Uterus (tissue), 4 donors: ENCODE measurements at places on chromosomes 12 and 14.

DNA sequence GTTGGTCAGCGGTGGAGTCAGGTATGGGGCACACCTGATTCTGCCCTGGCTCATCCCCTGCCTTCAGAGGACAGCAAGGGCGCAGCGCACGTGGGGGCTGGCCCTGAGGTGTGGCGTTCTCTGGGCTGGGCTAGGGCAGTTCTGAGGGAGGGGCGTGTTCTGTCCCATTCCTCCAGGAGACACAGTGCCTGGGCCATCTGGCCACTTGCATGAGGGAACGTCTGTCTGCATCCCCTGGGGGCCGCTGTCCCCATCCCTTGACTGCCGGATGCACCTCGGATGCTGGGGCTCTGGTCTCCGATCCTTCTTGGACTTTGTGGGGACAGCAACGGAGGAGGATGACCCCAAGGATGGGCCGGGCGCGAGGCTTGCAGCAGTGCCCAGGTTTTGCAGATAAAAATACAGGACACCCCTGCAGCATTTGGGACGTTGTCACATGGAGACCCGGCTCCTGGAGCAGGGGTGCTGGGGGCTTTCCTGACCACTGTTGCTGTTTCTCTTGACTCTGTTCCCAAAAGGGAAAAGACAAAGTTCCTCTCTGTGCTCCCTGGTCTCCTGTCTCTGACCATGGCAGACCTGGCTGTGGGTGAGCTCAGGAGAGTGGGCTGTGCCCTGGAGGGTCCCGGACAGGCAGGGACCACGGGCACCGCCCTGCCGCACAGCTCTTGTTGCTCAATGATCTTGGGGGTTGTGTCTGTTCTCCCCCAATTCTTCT is 6.9 kb downstream of the MTA1 start:
- DNase-seq = no peak

DNA sequence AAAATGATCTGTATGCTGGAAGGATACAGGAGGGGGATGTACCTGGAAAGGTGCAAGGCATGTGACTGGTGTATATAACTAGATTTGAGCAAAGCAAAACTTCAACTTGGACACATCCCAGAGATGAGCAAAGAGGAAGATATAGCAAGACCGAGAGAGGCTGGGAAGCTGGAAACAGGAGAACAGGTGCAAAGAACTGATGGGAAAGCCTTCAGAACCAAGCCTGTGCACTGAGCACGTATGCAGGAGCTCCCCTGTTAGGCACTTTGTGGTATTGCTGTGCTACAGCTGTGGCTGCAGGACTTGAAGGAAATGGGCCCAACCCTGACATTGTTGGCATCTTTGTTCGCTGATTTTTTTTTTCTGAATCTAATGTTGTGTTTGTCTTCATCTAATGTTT is 120.7 kb upstream of the PWP1 start:
- DNase-seq = no peak

DNA sequence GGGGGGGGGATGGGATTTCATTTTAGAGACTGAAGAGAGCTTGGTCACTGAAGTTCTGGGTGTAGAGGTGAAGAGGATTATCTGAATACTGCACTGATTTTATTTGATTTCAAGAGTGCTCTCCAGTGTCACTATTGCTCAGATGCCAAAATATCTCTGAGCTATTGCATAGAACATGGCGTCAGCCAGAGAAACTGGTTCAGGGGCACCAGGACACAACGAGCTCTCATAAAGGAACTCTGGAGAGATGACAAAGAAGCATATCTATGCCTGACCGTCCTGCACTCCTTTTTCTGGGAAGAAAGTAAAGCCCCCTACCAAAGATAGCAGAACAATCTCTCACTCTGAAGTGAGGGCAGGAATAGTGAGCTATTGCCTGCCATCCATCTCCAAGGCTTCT is 2.0 kb downstream of the SLC7A8 start:
- DNase-seq = no peak

GRCh38 chr12:4144676-4145075 is 128.9 kb upstream of the CCND2 start:
- no peak for DNase-seq

DNA sequence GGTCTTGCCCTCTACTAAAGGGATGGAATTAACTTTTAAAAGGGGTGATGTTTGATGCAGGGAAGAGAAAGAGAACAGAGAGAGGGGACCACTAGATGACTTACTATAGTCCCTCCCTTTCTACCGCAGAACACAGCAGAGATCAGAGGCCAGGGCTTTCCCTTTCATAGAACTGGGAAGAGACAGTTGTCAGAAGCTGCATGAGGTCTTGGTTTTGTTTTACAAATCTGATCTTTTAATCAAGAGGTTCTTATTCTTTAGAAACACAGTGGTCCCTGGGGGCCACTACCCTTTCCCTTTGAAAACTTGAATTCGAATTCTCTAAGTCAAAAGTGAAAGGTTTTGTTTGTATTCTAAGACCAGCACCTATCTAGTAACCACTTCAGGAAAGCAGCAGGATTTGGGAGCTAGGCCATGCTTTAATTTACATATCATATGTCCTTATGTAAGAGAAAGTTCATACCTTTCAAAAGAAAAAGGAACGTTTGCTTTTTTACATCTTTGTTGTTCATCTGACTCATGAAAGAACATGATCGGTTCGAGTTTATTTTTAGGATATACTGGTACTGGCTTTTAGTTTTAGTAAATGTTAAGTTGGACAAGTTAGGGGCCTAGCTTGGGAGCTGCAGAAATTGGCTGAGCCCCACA is 6.3 kb downstream of the FBXL14 start:
- no peak for DNase-seq

DNA sequence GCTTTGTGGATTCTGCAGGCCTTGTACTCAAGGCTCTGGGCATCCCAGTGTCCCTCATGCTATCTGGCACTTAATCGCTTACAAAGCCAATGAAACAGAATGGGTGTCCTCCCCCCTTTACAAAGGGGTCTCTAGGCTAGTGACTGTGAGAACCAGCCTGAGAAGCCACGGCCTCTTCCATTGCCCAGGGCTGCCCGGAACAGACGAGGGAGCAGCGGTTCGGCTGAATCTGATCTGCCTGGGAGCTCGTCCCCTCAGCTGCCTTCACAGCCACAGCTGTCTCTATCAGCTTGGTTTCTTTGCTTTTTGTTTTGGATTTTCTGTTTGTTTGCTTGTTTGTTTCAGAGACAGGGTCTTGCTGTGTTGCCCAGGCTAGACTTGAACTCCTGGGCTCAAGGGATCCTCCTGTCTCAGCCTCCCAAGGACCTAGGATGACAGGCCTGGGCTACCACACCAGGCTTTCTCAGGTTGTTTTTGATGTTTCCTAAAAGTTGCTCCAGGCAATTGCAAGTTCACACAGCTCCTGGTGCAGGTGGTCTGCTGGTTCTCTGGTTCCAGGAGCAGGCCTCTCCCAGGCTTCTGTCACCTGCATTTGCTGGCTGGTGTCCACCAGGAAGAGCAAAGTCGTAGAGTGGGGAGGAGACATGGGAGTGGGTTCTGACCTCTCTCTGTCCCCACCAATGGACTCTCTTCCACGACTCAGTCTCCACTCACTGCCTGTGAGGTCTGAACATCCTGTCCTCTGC is 10.9 kb upstream of the RIN3 start:
- DNase-seq = no peak

GRCh38 chr12:70002097-70002911 is 177.3 kb downstream of the MYRFL start:
- no peak for DNase-seq

- no peak for DNase-seq
Observed at GRCh38 chr14:72876005-72876709, 17.7 kb downstream of the DPF3 start.

- no peak for DNase-seq
Observed at GRCh38 chr14:60184905-60185555, 19.8 kb upstream of the DHRS7 start.

DNA sequence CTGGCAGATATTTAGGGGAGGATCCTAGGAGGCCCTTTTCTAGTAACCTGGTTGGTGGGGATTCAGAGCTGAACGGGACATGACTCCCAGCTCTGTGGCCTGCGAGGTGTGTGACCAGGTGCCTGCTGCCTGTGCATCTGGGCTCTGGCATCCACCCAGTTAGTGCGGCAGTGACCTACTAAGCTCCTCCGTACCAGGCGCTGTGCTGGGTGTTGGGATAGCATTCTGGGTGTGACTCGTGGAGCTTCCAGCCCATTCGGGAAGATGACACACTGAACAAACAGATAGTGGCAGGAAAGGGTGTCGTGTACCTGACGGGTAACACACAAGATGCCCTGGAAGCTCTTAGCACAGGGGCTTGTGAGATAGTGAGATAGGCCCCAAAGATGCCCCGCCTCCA is 80.9 kb downstream of the ACACB start:
- no peak for DNase-seq

DNA sequence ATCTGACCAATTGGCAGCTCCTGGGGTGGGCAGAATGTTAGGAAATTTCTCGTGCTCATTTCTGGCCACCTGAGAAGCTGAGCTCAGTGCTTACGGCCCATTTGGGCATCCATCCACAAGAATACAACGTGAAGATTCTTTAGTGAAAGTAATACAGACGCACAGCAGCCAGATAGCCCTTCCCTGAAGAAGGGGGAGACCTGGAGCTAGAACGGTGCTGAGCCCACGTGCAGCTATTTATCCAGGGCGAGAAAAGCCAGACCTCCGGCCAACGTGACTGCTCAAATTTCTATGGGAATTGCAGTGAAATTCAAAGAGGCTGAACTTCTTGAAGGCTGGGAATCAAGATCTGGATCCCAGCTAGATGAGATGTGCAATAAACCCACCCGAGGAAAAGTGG is 20.7 kb downstream of the NID2 start:
- no peak for DNase-seq

GRCh38 chr12:54228471-54228870 is 39.7 kb upstream of the SMUG1 start:
- no peak for DNase-seq

GRCh38 chr12:106417926-106418910 is 60.7 kb downstream of the POLR3B start:
- no peak for DNase-seq

GRCh38 chr14:105219043-105219612 is 29.2 kb upstream of the BTBD6 start:
- no peak for DNase-seq

- DNase-seq = no peak
Observed at GRCh38 chr12:54145844-54146243, 42.9 kb downstream of the SMUG1 start.

- no peak for DNase-seq
Observed at GRCh38 chr12:56334490-56334793, 642 bp upstream of the PAN2 start.

GRCh38 chr12:28575593-28576205 is 385.4 kb downstream of the CCDC91 start:
- no peak for DNase-seq

- DNase-seq = no peak
Observed at GRCh38 chr14:27061299-27061698, 463.5 kb upstream of the NOVA1 start.

DNA sequence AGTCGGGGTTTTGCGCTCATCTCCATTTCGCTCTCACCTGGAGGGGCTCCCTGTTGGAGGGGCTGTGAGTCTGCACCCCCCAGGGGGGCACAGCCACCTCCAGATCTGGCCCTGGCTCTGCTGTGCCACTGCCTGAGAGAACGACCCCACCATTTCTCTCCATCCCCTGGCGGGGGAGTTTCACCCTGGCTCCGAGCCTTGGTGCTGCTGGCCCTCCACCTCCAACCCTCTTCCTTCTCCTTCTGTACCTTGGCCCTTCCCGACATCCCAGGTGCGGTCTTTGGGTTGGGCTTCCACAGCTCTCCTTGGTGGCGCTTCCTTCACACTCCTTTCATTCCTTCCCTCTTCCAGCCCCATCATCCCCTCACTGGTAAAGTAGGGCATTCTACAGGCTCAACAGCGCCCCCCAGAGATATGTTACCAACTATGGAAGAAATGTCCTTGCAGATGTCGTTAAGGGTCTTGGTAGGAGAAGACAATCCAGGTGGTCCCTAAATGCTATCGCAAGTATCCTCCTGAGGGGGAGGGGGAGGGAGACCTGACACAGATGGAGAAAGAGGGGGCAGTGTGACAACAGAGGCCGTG is 16.3 kb downstream of the SERPINA1 start:
- no peak for DNase-seq

- peak; percentile 92 for DNase-seq
Observed at GRCh38 chr14:103576371-103577024, 13.7 kb downstream of the COA8 start.

GRCh38 chr14:34262127-34262910 is 199.7 kb downstream of the SPTSSA start:
- DNase-seq = no peak

GRCh38 chr12:120115692-120116440 is 687 bp downstream of the RAB35 start:
- DNase-seq = no peak
